ENCODE measurements at places on chromosomes 5 and 9.

DNA sequence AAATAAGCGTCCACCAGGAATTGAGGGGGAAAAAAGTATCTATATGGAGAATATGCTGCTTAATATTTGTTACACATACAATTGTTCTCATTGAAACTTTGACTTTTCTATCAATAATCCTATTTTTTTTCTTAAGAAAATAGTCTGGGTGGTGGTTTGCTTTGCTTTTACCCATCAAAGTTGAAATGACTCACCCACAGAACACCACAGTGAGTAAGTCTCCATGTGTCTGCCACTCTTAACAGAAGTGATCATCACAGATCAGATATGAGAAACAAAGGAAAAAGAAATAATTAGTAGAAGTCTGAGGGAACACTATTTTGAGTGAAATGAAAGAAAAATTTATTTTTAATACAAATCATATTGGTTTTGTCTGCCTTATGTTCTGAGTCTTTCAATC is 742.8 kb downstream of the CDH9 start:
- no peak for DNase-seq

DNA sequence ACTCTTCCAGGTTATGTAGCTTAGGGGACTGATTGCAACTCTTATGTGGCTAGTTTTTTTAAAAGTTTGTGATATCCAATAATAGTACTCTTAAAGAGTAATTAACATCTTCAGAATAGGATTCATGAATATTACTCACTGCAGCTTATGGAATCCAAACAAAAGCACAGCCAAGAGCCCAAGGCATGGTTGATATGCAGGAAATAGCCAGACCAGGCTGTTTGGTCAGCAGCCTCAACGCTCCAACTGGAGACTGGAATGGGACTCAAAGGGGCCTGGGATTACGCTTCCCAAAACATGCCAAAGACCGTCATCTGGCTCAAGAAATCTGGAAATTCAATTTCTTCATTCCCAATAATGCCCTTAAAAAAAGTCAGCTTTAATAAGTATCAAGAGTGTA is 268.6 kb downstream of the SEC61B start:
- DNase-seq, result no peak

- DNase-seq, result no peak
These were observed 374.7 kb upstream of the WWC1 start for GRCh38 chr5:167916706-167917105.

DNA sequence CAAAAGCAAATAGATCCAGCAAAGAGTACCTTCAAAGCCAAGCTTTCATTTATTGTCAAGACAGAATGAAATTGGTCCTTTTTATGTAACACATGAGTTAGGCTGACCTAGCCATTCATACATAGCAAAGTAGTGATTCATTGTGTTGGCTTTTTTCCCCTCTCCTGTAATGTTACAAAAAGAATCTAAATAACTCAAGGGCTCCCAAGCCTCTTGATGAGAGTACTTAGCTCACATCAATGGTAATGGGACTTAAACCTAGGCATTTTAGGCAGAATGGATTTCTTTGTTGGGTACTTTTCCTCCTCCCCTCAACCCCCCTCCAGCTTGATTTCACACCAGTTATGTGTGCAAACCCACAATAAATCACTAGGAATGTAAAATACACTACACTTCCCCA is 123.7 kb downstream of the EBF1 start:
- DNase-seq, result no peak

- no peak for DNase-seq
These were observed 10.0 kb downstream of the TRAF1 start for GRCh38 chr9:120916588-120916987.

DNA sequence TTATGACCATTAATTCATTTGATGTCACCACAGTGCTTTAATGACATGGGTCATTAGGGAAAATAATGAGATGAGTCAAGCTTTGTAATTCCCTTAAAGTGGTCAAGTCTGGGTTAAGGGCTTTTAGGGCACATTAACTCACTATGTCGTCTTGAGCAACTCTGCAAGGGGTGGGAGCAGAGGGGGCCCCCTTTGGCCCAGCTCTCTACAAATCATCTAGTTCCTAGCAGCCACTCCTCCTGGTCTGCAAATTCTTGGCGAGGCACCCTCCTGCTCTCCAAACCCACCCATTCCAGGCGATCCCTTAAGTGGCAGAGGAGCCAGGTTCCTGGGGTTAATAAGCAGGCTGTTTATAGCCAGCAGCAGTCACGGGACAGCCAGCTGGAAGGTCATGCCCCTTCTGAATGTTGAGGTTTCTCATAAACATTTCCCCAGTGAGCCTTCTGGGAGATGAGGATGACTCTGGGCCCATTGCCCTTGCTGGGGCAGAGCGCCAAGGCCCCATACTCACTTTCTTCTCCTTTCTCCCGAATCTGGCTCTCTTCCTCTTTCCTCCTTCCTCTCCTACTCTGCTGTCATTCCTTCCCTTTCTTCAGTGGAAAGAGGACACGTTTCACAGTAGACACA is 14.3 kb upstream of the GPX3 start:
- no peak for DNase-seq

DNA sequence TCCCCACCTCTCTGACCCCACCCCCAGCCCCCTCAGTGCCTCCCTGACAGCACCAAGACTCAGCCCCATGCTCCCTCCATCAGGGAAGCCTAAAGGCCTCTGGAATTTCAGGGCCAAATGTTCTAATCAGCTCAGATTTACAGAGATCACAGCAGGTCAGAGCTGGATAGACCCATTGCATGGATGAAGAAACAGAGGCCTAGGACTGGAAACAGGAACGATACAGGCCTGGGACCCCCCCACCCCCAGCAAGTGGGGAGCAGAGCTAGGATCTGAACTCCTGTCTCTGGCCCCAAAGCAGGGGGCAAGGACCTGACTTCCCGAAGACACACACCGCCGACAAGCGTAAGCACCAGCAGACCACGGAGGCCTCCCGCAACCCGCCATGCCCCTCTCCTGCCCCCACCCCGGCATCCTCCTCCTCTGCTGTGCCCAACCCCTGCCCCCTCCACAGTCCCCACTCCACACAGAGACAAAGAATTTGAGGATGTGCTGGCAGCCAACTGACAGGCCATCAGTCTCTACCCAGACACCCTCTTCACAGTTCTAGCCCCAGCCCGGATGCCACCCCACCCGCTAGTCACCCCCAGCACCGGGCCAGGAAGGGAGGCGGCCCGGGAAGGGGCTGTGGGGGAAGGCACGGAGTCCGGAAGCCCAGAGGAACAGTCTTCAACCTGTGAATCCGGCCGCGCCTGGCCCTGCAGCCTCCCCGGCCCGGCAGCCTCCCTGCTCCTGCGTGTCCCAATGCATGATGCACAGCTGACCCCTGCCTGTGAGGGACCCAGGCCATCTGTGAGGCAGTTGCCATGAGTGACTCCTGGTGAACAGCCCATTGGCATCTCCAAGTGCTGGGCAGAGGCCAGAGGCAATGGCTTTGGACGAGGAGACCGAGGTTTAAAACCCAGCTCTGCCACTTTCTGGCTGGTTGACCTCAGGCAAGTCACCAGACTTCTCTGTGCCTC is 31.3 kb downstream of the NDUFA8 start:
- DNase-seq, result no peak

- no peak for DNase-seq
These were observed 223 bp downstream of the NR3C1 start for GRCh38 chr5:143403334-143403592.

DNA sequence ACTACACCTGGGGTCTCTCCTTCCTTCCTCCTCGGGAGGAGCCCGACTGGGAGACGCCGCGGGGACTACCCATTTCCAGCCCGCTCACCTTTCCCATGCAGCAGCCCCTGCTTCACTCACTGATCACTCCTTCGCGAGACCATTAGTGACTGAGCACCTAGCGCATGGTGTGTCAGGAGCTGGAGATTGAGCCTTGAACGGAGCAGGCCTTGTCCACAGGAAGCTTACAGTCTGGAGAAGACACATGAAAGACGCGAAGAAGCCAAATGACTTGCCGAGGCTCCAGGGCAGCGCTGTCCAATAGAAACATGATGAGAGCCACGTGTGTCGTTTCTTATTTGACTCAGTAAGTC is 283 bp upstream of the CFAP90 start:
- DNase-seq, result no peak

GRCh38 chr9:93899609-93900435 is 55.3 kb downstream of the BARX1 start:
- no peak for DNase-seq

- no peak for DNase-seq
These were observed 180.6 kb downstream of the GABRG2 start for GRCh38 chr5:162248107-162248713.

GRCh38 chr5:132840896-132841295 is 10.4 kb upstream of the SHROOM1 start:
- DNase-seq, result no peak

DNA sequence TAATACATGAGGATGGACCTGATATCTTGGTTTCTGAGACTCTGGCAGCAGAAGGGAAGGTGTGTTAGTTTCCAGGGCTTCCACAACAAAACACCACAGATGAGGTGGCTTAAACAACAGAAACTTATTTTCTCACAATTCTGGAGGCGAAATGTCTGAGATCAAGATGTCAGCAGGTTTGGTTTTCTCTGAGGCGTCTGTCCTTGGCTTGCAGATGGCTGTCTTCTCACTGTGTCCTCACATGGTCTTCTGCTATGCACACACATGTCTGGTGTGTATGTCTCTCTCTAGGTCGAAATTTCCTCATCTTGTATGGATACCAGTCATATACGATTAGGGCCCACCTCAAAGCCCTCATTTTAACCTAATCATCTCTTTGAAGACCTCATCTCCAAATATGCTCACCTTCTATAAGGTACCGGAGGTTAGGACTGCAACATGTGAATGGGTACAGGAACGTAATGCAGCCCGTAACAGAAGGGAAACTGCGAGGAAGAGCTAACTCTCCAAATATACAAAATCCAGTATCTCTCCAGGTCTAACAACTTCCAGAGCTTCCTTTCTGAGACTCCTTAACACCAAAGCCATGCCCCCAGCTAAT is 139.8 kb upstream of the SMARCA2 start:
- no peak for DNase-seq

DNA sequence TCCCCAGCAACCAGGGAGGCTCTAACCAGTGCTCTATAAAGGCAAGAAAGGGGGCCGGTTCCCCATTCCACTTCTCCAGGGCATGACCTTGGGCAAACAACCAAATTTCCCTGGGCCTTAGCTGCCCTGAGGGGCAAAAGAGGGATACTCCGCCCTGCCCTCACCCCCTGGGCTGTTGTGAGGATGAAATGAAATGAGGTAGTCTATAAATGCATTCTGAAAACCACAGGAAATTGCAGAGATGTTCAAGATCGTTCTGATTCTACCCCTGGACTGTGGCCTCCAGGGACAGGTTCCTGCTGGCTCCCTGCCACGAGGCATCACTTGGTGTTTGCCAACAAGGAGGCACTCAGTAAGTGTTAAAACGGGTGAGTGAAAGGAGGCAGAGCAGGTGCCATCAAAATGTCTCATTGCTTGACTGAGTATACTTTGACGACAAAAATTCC is 5.7 kb downstream of the RAPGEF1 start:
- DNase-seq, result no peak

- DNase-seq, result no peak
These were observed 98.0 kb downstream of the SLC25A46 start for GRCh38 chr5:110836851-110837250.

GRCh38 chr5:124655921-124656511 is 90.4 kb downstream of the ZNF608 start:
- no peak for DNase-seq

- no peak for DNase-seq
These were observed 364.6 kb upstream of the TRPC7 start for GRCh38 chr5:136729901-136730355.

DNA sequence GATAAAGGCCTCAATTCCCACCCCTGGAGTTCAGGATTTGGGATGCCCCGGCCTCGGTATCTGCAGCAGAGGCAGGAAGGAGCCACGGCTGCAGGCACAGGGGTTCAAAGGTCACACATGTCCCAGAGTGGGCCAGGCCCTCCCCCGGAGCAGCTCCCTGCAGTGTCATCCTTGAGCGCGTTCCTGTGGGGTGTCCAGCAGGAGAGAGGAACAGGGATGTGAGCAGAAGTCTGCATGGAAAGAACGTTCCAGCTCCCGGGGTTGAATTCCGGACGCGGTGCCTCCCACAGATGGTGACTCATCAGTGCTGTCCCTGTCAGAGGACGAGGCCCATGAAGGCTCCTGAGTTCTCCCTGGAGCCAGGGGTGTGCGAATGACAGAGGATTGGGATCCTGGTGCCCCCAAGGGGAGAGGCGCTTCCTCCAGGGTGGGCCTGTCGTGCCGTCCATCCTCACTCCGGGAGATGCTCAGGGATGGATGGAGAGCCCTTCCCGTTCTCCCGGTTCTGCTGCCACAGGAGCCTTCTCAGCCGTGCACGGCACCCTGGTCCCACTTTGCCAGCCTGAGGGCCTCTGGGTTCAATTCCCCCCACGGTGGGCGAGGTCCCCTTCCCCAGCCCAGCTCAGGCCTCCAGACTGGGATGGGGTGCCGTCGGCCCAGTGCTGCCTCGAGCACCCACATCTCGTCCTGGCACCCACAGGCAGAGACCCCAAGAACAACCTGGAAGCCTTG is 3.1 kb downstream of the LCN1 start:
- DNase-seq, result no peak

DNA sequence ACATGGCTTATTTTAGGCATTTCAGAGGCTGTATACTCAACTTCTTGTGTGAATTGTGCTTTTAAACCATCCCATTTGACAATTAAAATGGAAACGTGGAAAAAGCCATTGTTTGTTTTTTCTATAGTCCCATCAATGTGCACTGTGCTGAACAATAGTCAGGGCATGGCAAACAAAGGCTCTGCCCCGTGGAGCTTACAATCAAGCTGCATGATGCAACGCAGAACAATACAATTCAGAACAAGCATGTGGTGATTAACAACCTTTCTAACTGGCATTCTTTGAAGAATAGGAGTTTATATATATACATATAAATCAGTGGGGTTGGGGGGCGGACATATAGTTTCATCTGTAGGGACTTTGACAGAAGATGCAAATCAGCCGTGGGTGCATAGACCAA is 2125.4 kb upstream of the WWC1 start:
- DNase-seq, result no peak

DNA sequence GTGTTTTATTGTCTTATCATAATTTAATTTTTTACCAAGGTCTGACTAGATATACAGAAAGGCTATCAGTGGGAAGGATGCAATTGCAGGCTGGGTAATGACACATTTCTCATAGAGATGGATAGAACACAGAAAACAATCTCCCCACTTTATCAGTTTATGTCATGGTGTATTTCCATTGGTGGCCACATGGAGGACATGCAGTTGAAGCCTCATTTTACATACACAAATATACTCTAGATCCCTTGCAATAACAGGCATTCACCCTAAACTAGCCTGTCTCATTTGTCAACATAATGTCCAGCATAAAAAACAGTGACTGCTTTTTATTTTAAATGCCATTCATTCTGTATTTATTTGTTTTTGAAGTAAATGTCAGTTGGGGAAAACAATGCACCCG is 526.3 kb downstream of the GABRG2 start:
- DNase-seq, result no peak

Measured in stimulated activated CD4-positive, alpha-beta T cell treated with anti-CD3 and anti-CD28 coated beads, TNF-alpha, amount 100 ng/mL, for 1 hour (primary cell).